ENCODE measurements at places on chromosomes 5 and 9. TPM values are rescaled to one million over a fixed set of nuclear protein-coding genes. Genes with fewer than 3 reads are reported as not detected.

Gene TBC1D9B
- 117 TPM for total RNA-seq

Gene IRX2
- 44.2 TPM for total RNA-seq

Gene AHRR
- total RNA-seq: 1.7 TPM

Gene GPR150
- 0.16 TPM for total RNA-seq

Gene CENPH
- total RNA-seq: 3.1 TPM

GRCh38 chr5:64074533-64074932, 91.1 kb upstream of the RNF180 start:
- H3K4me3 ChIP-seq: no peak overlapping the region
- H3K4me1 ChIP-seq: no peaks in the 10 kb centered on the region
- H3K27me3 ChIP-seq: no peaks in the 10 kb centered on the region
- H3K27ac ChIP-seq: no peak overlapping the region
- DNase-seq: no peak

DNA sequence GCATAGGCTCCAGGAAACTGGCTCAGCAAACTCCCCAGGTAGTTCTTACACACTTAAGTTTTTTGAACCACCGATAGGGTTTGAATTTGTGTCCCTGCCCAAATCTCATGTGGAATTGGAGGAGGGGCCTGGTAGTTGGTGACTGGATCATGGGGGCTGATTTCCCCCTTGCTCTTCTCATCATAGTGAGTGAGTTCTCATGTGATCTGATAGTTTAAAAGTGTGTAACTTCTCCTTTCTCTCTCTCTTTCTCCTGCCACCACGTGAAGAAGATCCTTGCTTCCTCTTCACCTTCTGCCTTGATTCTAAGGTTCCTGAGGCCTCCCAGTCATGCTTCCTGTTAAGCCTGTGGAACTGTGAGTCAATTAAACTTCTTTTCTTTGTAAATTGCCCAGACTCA, 22.4 kb upstream of the HACD4 start:
- H3K4me3 ChIP-seq: no peak overlapping the region
- no peak overlapping the region for H3K27ac ChIP-seq
- no peaks in the 10 kb centered on the region for H3K4me1 ChIP-seq
- DNase-seq: no peak

GRCh38 chr5:41843456-41844370, 26.5 kb downstream of the OXCT1 start:
- peak; percentile 32 for DNase-seq
- no peak overlapping the region for H3K27ac ChIP-seq
- no peaks in the 10 kb centered on the region for H3K4me1 ChIP-seq
- no peaks in the 10 kb centered on the region for H3K27me3 ChIP-seq
- H3K4me3 ChIP-seq: no peak overlapping the region
- H3K36me3 ChIP-seq: no peaks in the 10 kb centered on the region

DNA sequence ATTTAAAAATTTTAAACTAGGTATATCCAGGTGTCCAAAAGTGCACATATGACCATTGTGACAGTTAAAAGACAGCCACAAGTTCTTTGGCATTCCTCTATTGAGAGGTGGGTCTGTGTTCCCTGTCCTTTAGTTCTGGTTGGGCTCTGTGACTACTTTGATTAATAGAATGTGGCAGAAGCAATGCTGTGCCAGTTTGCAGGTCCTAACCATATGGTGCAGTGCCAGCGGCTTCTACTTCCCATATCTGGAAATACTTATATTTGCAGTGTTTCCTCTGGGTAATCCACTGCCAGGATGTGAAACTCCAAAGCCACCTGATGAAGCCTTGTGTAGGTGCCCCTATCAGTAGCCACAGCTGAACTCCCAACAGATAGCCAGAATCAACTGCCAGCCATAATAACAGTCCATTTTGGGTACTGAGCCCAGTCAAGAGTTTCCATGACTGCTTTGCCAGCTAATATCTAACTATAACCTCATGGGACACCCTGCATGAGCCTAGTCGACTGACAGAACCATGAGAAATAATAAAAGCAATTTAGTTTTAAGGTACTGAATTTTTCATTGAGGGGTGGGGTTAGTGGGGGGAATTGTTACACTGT, 361.0 kb upstream of the SEMA6A start:
- no peaks in the 10 kb centered on the region for H3K27me3 ChIP-seq
- H3K27ac ChIP-seq: no peak overlapping the region
- no peak for DNase-seq
- H3K4me3 ChIP-seq: no peak overlapping the region
- H3K4me1 ChIP-seq: no peaks in the 10 kb centered on the region

All from kidney (tissue), 22 donors.